Kidney (tissue), 22 donors: ENCODE measurements at places on chromosomes 11 and 22. TPM values are rescaled to one million over a fixed set of nuclear protein-coding genes. Genes with fewer than 3 reads are reported as not detected.

DNA sequence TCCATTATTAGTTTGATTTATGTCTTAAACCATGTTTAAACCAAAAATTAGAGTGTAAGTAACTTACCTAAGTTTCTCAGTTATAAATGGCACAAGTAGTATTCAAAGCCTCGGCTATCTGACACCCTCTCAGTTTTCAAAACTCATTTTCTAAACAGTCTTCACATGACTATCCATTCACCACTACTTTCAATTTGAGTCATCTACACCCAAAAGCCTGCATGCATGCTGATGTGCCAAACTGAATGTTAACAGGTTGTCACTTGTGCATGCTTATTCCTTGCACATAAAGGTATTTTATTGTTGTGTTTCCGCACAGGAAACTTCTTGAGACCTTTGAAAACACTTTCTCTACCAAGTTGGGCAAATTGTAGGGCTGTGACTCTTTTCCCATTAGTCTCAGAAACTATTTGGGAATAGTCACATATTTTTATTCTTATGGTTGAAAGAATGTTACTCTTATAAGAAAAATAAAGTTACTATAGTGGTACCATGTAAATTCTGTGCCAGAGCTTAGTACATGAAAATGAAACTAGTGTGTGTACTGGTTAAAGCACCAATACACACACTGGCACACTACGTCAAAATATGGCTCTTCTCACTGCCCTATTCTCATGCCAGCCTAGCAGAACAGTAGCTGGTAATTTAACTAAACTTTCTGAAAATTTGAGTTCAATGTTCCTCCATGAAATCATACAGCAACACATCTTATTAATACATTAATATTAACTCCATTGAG lies 2.2 kb upstream of the OR51E2 start:
- no peak for DNase-seq

GRCh38 chr22:46504584-46504983 lies 32.8 kb downstream of the CELSR1 start:
- no peak for DNase-seq

DNA sequence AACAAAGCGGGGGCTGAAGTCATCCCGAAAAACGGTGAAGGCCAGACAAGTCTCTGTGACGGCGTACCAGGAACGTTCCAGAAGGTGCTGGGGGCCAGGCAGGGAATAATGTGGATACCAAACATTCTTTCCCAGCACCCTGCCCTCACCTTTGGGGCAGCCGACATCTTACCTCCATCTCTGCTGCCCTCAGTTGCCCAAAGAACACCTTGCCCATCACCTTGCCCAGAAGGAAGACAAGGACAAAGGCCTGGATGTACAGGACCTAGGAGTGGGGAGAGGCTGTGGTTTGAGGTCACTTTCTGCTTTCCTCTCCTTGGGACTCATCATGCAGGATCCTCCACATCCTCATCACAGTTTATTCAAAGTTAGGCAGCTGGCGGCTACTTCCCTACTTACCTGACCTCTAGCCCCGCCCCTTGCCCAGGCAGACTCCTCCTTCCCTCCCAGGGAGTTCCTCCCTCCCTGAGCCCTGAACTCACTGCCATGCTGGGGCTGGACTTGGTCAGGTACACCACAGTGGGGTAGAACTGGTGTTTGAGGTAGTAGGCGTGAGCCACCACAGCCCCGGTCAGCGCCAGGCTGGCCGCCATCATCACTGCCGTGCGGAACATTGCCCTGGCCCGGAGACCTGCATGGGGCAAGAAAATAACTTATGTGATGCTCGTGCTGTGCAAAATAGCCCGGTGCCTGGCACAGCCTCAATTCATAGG lies 1.2 kb downstream of the SYVN1 start:
- peak; percentile 31 for DNase-seq

- peak; percentile 72 for DNase-seq
Observed at GRCh38 chr11:1852271-1852876, 510 bp upstream of the LSP1 start.

DNA sequence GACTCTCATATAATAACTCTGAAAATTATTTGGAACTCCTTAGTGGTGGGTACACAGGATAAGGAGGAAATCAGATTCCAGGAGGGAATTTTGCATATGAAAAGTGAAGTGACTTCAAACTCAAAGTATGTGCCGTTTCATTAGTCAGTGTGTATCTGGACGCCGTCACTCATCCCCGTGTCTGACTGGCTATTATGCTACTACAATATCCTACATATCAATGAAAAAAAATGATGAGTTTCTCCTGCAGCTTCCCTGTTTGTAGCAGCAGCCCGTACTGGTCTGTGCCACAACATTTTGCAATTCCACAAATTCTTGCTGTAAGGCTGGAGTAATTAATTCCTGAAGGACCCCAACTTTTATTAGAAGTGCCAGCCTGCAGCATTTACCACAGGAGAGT lies 16.5 kb downstream of the WT1 start:
- DNase-seq = no peak

- DNase-seq = no peak
Observed at GRCh38 chr11:122023614-122024250, 92.3 kb downstream of the BLID start.

The SLC22A8 gene
- 447 TPM for polyA plus RNA-seq

The SYCE3 gene
- 4.6 TPM for polyA plus RNA-seq

- no peak for DNase-seq
Observed at GRCh38 chr11:106962995-106963394, 55.3 kb downstream of the GUCY1A2 start.

GRCh38 chr11:71447791-71448256 lies 369 bp downstream of the DHCR7 start:
- no peak for DNase-seq

The OR8A1 gene
- not detected for polyA plus RNA-seq

DNA sequence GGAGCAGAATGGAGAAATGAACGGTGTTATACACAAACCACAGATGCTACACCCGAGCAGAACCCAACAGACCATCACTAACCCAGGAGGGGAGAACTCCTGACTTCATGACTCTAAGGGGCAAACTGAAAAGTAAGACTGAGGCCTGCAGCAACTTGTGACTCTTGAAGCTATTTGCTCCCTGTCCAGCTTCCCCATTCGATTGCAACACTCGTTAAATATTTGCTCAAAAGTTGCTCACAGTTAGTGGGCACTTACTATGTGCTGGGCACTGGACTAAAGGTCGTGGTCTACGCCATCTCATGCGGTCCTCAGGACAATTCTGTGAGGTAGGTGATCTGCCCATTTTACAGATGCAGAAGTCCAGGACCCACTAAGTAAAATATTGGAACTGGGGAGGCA lies 9.5 kb upstream of the ADA2 start:
- peak; percentile 4 for DNase-seq

The H19 gene
- polyA plus RNA-seq = 140 TPM

DNA sequence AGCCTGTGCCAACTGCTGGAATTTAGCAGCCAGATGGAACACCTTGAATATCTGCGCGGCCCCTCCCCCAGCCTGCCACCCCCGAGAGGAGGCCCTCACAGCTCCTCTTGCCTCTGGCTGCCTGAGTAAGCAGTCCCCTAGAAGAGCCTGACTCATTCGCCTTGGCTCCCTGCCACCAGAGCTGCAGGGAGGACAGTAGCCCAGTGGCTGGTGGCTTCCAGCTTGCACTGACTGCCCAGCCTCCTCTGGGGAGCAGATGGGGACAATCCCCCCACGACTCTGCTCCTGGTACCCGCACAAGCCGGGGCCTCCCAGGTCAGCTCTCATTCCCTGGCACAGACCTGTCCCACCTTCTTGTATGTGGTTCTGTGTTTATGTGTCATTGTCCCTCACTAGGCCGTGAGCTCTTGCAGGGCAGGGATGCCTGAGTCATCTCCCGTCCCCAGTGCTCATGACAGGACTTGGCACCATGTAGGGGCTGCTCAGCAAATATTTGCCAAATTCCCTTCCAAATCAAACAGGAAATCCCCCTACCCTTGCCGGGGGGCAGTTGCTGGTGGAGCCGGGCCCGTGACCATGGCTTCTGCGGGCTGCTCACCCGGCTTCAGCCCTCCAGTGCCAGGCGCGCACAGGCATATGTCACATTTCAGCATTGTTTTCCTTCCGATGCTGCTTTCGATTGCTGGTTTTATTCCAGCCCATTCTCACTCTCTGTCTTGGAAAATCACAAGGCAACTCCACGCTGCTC lies 43.6 kb downstream of the CACNG2 start:
- peak; percentile 9 for DNase-seq

DNA sequence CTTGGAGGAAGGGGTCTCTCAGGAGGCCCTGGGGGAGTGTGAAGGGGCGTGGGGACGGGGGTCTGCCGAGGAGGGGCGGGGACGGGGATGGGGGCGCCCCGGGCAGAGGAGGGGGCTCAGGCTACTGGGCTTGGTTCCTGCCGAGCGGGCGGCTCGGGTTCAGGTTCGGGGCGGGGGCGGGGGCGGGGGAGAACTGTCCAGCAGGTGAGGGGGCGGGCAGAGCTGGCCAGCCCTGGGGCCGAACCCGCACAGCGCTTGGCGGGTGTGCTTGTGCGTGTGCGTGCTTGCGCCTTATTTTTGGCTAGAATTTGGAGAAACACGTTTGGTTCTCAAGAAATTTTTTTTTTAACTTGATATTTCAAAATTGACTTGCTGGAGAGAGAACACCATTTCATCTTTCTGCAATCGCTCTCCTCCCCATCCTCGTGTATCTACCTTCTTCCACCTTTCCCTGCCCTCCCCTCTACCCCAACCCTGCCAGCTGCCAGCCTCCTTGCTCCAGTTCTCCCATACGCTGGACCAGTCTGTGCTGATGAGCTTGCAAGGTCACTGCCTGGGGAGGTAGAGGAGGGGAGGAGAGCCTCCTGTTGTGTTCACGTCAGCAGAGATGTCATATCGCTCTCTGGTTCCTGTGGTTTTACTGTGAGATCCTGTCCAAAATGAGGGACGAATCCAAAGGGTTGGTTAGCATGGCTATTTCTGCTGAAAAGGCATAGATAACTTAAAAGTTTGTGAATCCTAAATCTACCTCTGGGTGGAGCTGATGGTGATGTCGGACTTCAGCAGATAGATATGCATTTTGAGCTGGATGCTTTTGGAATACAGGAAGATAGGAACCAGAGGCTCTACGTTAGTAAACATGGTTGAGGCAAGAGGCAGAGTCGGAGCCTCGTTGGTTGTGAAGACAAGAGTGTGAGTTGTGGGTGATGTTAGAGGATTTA lies 668 bp downstream of the MADD start:
- no peak for DNase-seq

DNA sequence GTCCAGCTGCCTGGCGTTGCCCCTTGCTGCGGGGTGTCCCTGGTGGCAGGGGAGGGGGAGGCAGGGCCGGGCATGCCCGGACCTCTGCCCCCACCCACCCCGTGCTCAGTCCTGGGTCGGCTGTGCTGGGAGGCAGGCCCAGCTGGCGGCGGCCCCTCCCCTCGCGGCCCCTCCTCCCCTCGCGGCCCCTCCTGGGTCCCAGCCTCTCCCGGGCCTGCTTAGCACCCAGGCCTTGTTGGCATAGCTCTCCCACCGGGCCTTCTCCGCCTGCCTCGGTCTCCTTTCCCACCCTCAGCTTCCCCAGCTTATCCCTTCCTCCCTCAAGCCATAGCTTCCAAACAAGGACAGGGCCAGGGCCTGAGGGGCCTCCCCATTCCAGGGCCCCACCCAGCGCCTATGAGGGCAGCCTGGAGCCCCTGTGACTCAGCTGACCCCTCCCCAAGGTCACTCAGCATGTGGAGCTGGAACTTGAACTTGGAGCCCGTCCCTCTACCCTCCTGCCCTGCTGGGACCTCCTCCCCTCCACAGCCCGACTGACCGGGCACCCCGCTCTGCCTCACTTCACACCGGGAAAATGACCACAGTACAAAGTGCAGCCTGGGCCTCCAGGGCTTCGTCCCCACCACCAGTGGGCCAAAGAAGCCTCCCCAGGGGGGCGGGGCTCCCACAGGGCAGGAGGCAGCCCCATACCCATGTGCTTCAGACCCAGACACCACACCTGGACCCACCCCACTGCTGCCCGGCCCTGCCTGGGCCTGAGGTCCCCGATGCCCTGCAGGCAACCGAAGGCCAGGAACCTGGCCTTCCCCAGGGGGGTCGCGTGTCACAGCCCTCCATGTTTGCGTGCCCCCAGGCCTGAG lies 1.2 kb downstream of the EPS8L2 start:
- no peak for DNase-seq

DNA sequence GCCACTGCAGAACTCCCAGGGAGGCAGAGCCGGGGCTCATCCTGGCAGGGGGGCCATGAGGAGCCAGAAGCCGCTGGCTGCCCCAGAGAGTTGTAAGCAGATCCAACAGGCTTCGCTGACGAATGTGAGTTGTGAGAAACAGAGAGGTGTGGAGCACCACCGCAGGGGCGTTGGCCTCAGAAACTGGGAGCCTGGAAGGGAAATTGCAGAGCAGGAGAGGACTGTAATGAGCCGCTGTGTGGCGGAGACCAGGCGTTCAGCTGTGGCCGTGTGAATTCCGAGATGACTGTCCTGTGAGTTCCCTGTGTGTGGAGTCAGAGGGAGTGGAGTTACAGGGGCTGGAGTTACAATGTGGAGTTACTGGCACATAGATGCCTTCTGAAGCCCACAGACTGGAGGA lies 27.7 kb upstream of the ETS1 start:
- no peak for DNase-seq

DNA sequence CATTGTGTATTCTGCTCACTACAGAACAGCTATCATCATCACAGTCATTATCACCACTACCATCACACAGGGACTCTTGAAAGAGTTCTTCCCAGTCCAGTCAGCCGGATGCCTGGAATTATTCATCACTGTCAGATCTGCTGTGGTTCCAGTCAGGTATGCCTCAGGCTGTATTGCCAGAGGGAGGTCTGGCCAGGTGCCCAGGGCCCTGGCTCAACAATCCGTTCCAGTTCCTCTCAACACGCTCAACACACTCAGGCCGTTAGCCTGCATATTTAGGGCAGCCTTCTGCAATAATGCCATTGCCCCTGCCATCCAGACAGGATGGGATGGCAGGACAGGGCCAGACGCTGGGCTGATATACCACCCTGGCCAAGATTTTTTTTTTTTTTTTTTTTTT lies 28.6 kb upstream of the RASL10A start:
- DNase-seq = no peak

DNA sequence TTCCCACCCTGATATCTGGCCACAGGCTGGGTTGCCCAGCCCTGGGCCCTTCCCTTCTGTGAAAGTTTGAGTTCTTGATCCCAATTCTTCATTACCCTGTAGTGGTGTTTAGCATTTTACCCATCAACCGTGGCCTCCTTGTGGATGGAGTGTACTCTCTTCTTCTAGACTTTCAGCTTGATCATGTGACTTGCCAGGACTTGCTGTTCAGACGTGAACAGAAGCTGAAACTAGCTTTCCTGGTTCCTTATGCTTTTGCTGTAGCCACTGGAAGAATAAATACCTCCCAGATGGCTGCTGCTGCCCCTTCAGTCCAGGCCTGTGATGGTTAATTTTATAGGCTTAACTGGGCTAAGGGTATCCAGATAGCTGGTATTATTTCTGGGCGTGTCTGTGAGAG lies 32.7 kb upstream of the DAGLA start:
- no peak for DNase-seq

The MAPK8IP2 gene
- 1.0 TPM for polyA plus RNA-seq

The LSP1 gene
- 8.4 TPM for polyA plus RNA-seq

The PGA4 gene
- polyA plus RNA-seq = not detected
